ENCODE measurements at places on chromosomes 6 and 20. TPM values are rescaled to one million over a fixed set of nuclear protein-coding genes. Genes with fewer than 3 reads are reported as not detected.

TSPO2 gene
- 0.79 TPM for total RNA-seq

OPRM1 gene
- total RNA-seq = not detected

BCAS1 gene
- 3.4 TPM for total RNA-seq

EFCAB8 gene
- not detected for total RNA-seq

TSBP1 gene
- total RNA-seq = not detected

LHFPL5 gene
- total RNA-seq = not detected

KIAA1755 gene
- 1.3 TPM for total RNA-seq
